EH (cell line): ENCODE measurements at places on chromosomes 5 and 9.

- no peak for DNase-seq
These were observed 202.9 kb downstream of the AOPEP start for GRCh38 chr9:94929369-94929756.

DNA sequence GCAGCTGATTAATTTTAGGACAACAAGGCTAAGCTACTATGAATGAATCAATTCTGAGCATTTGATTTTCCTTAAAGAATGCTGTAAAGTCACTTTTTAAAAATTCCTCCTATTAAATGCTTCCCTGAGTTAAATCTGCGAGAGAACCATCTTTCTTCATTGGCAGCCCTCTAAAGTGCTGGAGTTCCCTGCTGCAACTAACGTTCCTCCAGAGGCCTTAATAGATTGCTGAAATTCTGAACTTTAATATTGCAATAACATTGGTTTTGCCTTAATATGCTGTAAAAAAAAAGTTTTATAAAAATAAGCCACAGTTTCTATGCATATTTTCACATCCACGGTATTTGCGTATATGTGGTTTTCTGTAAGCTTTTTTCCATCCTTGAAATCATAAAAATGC is 298.0 kb upstream of the PIK3R1 start:
- no peak for DNase-seq

DNA sequence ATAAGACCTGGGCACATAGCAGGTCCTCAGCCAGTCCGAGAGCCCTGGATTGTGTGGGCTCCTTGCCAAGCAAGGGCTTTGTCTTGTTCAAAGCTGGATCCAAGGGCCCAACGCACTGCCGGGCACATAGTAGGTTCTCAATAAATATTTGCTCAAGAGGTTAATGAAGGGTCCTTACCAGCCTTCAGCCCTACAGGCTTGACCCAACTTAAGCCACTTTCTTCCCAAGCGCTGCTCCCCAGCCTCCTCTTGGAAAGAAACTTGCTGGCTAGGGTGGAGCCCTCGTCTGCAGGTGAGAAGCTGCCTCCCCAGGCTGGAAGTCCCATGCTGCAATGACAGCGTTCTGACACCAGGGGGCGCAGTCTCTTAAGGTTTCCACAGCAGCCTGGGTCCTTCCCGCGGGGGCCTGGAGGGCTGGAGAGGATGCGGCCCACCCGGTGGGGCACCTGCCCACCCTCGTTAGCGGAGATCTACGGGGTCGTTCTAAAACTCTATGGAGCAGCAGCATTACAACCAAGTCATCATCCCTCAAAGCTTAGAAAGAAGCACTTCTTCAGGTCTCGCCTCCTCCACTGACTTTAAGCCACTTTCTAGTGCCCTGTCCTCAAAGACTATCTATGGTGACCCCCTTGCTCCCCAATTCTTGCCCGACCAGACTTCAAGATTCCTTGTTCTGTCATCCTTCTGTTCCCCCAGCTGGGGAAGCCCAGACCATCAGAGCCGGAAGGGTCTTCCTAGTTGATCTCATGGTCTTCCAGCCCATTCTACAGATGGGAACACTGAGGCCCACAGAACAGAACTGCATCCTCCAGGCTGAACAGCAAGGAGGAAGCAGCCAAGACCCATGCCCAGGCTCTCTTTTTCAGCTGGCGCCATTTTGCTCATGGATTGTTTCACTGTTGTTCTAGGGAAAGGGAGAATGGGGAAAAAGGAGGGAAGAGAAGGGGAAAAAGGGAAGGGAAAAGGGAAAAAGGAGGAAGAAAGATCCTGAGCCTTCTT is 115.4 kb downstream of the LHX2 start:
- peak; percentile 65 for DNase-seq

- peak; percentile 53 for DNase-seq
These were observed 300.7 kb downstream of the KDM4C start for GRCh38 chr9:7058473-7058872.

DNA sequence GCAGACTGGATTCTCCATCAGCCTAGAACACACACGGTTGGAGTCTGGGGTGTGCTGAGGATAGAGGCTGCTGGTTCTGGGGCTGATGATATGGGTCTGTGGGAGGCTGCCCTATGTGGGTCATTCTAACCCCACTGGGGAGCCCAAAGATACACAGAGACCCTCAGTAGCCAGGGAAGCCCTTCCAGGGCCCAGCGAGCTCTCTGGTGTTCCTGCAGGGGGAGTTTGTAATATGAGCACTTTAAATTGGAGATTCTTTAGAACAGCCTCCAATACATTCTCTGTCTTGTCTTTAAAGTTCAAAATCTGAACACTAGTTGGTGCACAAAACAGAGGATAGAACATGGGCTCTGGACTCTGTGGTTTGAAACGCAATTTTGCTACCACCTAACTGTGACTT is 2.4 kb downstream of the ACTL7A start:
- DNase-seq: no peak

DNA sequence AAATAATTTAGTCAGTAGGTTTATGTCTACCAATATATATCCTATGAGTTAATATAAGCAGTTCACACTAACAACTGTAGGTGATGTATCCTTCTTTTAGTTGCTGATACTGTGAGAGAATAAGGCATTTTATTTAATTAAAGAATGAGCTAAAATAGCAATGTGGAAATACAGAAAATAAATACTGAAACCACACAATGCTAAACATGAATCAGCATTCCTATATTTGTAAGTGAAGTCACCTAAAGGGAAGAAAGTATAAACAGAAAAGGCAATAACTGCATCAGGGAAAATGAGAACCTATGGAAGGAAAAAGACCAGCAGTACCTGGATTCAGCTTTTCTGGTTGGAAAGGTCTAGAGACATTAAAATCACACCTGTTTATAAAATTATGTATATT is 336.0 kb downstream of the PDE4D start:
- no peak for DNase-seq

DNA sequence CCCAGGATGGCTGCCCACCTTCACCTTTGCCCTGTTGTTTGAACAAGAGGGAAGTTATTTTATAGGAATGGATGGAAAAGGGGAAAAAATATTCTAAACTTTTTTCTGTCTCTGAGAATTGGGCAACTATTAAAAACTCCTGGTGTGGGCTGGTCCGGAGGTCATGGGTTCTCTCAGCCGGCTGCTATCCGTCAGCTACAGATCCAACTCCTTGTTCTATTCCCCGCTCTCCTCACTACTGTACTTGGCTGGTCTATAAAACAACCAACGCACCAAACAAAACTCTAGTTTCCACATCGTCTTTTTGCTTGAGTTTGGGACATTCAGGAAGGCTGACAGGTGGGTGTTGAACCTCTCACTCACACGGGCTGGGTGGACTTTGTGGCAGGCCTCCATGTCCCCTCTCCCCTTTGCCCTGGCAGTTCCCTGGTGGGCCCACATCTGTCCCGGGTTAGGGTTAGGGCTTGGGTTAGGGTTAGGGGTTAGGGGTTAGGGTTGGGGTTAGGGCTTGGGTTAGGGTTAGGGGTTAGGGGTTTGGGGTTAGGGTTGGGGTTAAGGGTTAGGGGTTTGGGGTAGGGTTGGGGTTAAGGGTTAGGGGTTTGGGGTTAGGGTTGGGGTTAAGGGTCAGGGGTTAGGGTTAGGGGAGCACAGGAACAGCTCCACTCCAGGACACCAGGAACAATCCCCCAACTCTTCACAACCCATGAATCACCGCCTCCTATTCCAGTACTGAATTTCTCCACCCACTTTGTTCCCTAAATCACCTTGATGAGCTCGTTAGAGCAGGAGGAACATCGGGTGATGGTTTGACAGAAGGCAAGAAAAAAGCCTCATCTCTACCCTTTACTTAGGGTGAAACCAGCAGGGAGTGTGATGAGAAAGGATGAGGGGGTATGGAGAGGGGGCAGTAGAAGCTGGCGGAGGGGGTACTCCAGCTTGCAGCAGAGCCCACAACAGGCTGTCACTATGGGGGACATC is 302.1 kb upstream of the IRX4 start:
- DNase-seq: no peak

DNA sequence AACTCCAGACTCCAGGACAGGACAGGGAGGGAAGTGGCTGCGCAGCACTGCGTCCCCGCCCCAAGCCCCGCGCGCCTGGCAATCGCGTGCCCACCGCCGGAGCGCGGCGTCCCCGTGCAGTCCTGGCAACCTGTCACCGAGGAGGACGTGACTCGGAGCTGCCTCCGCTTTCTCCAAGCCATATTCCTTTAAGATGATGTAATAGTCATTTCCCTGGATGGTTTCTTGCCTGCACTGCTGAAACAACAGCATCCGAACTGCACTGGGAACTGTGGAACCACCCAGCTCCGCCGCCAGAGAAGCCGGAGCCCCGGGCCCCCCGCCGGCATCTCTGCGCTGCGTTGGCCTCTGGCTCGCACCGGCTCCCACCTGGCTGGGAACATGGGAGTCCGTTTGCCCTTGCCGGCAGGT is 34.5 kb downstream of the KCTD16 start:
- peak; percentile 79 for DNase-seq
